Lower leg skin (tissue), 4 donors: ENCODE measurements at places on chromosomes 5 and 9.
A peak's percentile ranks its signal among the peaks of the same experiment; 100 is the strongest.

GRCh38 chr9:34400275-34400674, 23.6 kb upstream of the MYORG start:
- DNase-seq, result no peak

DNA sequence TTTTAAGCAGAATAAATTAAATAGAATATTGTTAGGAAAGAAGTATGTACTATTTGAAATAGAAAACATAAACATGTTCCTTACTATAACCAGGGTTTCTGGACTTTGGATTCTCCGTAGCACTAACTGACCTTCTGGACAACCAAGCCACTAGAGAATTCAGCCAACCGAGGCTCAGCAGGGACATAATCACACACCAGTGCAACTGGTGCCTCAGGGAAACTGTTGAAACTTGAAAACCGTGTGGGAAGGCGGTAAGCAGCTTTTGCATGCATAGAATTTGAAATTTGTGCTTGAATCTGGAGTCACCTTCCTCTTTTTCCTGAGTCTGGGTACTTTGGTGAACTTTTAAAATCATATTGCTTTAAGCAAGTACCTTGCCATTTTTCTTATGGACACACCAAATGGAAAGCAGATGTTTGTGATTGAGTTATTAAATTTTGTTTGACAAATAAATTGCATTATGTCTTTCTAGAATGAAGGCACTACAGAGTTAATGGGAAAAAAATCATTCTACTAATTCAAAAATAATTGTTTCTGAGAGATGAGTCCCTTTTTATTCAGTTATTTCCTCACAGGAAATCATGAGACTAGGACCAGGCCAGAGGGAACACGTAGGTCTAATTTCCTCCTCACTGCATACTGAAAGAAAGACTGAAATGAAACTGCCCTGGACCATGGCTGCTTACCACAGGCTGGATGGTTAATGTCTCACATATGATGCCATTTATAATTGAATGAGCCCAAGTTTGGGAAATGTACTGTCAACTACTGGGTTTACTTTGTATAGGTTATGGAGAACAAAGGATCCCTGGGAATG, 20.6 kb upstream of the SCAMP1 start:
- DNase-seq, result no peak

DNA sequence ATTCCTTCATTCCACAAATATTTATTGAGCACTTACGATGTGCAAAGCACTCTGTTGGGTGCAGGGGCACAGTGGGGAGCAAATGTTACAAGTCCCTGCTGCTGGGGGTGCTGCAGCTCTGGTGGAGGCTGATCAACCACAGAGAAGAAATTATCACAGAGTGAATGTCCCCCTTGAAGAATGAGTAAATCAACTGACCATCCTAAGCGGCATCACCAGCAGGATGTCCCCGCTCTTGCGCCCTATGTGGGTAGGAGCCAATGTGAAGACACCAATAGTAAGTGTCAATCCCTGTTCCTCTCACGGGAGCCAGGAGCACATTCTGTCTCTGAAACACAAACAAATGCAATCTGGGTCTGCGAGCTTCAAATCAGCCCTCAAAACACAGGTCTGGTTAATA, 47.4 kb upstream of the TBC1D9B start:
- no peak for DNase-seq

DNA sequence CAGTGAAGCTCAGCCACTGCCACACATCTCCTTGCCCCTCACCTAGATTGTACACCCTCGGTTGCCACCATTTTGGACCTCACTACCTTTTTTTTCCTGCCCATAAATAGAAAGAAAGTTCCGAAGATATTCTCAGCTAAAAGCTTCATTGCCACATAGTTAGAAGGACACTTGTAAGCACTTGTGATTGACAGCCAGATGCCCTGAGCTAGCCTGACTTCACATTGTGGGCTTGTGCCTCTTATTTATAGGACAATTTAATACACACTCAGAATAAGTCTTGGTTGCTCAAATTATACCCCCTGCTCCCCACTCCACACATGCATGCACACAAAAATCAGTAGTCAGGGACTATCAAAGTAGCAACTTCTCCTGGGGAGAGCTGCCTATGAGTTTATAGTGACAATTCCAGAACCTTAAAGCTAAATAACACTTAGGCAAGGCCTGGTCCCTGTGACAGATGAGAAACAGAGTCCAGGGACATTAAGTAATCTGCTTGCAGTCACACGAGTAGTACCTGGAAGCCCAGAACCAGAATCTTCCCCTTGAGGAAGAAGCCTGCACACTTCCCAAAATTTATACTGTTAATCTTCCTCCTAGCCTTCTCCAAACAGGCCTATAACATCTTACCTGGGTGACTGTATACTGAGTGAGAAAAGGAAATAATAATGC, 184.8 kb downstream of the BRINP1 start:
- DNase-seq, result no peak

DNA sequence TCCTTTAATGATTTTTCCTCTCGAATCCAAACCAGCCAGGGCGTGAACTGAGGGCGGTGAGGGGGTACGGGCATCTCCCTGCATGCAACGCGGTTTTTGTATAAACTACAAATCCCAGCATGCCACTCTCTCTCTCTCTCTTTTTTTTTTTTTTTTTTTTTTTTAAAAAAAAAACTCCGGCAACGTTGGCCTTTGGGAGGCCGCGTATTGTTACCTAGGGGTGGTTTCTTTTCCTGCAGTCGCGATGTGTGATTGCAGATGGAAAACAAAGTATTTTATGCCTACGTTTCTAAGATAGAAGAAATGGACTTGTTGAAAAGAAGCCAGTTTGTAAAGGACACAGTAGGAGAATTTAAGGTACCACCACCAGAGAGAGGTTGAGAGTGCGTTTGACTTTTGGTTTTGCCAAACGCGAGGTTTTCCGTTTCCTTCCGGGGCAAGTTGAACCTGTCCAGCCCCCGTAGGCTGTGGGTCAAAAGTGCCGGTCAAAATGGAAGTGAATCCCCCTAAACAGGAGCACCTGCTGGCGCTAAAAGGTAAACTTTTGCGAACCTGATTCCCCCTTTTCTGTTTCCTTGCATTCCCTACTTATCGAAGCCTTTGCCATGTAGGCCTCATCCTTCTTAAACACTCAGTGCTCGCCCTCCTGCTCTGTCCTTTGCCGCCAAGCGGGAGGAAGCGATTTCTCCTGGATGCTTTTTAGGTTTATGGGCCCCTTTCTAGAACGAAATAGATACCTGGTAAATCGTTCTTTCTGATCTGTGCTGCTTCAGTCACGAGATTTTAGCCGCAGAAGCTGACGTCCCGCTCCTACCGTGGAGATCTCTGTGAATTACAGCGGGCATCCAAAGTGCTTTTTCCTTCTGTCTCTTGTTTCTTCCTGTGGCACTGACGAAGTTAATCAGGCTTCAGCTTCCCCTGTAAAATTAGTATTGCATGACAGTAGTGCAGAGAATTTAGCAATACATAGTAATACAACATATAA, at the start of the genes SHLD3 and TRAPPC13:
SHLD3 (plus strand) TSS at position 457 of the 985 bp plus-strand sequence. CDS start 4,561 bp downstream, outside the sequence.
TRAPPC13 (plus strand) TSS at position 457 of the 985 bp plus-strand sequence; CDS start at position 491, 34 bp downstream.
- DNase-seq, result peak; percentile 85

GRCh38 chr5:60036192-60036938, 142.8 kb upstream of the PDE4D start:
- no peak for DNase-seq

- no peak for DNase-seq
Observed at GRCh38 chr9:9552665-9553064, 1060.1 kb downstream of the PTPRD start.

GRCh38 chr9:92295827-92296258, 2.3 kb upstream of the IARS1 start:
- DNase-seq, result no peak

DNA sequence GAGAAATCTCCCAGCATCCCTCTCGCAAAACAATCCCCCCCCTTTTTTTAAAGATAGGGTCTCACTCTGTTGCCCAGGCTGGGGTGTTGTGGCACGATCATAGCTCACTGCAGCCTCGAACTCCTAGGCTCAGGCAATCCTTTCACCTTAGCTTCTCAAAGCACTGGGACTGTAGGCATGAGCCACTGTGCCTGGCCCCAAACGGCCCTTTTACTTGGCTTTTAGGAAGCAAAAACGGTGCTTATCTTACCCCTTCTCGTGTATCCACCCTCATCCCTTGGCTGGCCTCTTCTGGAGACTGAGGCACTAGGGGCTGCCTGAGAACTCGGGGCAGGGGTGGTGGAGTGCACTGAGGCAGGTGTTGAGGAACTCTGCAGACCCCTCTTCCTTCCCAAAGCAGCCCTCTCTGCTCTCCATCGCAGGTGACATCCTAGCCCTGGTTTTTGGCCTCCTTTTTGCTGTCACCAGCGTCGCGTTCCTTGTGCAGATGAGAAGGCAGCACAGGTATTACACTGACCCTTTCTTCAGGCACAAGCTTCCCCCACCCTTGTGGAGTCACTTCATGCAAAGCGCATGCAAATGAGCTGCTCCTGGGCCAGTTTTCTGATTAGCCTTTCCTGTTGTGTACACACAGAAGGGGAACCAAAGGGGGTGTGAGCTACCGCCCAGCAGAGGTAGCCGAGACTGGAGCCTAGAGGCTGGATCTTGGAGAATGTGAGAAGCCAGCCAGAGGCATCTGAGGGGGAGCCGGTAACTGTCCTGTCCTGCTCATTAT, 6.8 kb downstream of the CA9 start:
- no peak for DNase-seq

DNA sequence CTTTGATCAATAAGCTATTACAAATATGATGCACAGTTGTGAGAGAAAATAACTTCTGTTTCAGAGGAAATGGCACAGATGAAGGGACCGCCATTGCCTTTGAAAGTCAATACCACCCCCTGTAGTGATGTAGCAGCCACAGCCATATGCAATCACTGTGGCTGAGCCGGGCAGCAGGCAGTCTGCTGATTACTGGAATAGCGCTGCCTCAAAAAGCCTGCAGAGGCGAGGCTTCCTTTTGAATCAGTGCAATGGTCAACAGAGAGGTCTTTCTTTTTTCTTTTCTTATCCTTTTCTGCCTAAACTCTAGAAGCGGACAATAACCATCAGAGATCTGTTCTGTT, 265.1 kb upstream of the TAS2R1 start:
- DNase-seq, result no peak

GRCh38 chr5:15885156-15885555, 294.4 kb downstream of the MARCHF11 start:
- DNase-seq, result no peak

- DNase-seq, result no peak
Observed at GRCh38 chr5:103981592-103981991, 419.0 kb upstream of the NUDT12 start.

GRCh38 chr5:95621839-95622629, 2.1 kb downstream of the GPR150 start:
- DNase-seq, result no peak

- peak; percentile 48 for DNase-seq
Observed at GRCh38 chr9:104927216-104927911, 591 bp downstream of the ABCA1 start.

- no peak for DNase-seq
Observed at GRCh38 chr9:90141723-90142122, 500.9 kb downstream of the DIRAS2 start.

- no peak for DNase-seq
Observed at GRCh38 chr9:121075251-121076036, 689 bp downstream of the CNTRL start.

DNA sequence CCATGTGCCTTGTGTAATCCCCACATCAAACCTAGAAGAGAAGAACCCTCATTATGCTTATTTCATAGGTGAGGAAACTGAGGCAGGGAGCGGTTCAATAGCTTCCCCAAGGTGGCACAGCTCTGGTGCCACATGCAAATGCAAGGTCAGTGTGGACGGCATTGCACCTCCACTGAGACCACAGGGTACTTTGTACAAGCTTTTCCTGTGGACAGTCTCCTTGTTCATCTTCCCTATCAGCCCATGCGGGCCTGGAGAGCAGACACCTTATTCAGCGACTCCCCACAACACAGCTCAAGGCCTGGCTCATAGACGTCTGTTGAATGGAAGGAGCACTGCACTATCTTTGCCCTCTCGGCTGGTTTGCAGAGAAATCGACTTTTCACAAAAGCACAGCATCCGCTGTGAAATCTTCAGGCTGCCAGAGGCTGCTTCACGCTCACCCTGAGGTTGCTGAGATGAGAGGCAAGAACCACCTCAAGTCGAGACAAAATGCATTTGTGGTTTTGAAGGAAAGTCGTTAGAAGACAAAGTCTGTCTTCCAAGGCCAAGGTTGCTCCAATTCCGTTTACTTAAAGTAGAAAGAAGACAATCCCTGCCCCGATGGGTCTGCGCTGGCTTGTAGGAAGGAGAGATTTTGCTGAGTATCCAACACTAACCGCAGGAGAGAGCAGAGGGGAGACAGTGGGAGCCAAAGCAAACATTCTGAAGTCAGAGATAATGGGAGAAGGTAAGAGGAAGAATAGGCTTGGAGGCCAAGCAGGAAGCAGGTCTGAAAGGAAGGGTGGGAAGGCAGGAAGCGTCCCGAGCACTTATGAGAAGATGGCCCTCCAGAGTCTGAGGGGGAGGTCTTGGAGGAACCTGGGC, 34.2 kb upstream of the STRBP start:
- DNase-seq, result peak; percentile 49

- DNase-seq, result no peak
Observed at GRCh38 chr5:123830575-123830974, 318.6 kb downstream of the CSNK1G3 start.

GRCh38 chr5:135593141-135593540, 14.3 kb upstream of the CXCL14 start:
- no peak for DNase-seq

- DNase-seq, result no peak
Observed at GRCh38 chr9:68640421-68641089, 64.5 kb upstream of the PIP5K1B start.

GRCh38 chr9:114069476-114070187, 8.5 kb downstream of the AMBP start:
- no peak for DNase-seq

DNA sequence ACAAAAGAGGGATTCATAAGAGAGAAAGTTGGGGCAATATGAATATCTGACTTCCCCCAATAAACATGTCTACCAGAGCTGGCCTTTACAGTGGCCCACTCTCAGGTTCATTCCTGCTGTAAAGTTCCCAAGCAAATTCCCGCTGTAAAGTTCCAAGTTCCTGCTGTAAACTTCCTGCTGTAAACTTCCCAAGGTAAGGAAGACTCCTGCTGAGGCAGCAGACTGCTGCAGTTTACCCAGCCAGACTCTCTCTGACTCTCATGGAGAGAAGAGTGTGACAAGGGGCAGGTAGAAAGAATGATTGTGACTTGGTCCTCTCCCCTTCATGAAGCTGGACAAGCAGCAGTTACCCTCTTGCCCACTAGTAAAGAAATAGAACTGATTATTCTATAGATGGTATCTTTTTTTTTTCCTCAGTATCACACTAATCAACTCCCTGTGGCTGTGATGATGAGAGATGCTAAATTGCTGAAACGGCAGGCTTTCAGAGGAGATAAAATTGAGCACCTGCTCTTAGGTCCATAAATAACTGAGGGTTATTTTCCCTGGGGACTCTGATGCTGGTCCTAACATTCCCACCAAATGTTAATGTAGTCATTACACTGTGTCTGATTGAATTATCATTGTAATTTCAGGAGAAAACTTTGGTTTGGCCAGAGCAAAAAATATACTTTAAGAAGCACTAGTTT, 220.4 kb downstream of the PARP8 start:
- DNase-seq, result no peak

DNA sequence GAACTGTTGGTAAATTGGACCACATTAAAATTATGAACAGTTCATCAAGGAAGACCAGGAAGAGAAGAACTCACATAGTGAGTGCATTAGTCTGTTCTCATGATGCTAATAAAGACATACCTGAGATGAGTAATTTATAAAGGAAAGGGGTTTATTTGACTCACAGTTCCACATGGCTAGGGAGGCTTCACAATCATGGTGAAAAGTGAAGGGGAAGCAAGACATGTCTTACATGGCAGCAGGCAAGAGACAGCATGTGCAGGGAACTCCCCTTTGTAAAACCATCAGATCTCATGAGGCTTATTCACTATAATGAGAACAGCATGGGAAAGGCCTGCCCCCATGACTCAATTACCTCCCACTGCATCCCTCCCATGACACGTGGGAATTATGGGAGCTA, 135.9 kb upstream of the MAN2A1 start:
- DNase-seq, result no peak

GRCh38 chr5:65209341-65209740, 272.4 kb downstream of the ADAMTS6 start:
- DNase-seq, result no peak
